ENCODE measurements at places on chromosomes 7 and 10.

- DNase-seq: no peak
Observed at GRCh38 chr7:34845666-34846361, 187.8 kb downstream of the NPSR1 start.

DNA sequence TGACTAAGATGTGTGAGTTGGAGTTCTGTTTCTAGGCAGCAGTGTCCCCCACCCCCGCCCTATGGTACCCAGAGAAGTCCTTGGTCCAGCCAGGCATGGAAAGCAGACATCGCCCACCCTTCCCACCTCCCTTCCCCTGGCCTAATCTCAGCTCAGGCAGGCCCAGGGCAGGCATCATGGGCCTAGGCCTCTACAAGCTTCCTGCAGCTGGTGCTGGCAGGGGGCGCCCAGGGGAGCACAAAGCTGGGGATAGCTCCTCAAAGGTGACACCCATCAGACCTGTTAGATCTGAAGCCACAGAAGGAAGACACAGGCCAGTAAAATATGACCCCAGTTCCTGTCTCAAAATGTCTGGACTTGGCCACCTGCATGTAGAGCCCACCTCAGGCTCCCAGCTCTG is 18.9 kb upstream of the UNC5B start:
- DNase-seq: no peak

GRCh38 chr10:63456437-63457210 is 9.2 kb downstream of the JMJD1C start:
- no peak for DNase-seq

- no peak for DNase-seq
Observed at GRCh38 chr10:123848564-123849457, 42.8 kb downstream of the CPXM2 start.

- DNase-seq: no peak
Observed at GRCh38 chr10:132938472-132939339, 3.7 kb downstream of the CFAP46 start.

DNA sequence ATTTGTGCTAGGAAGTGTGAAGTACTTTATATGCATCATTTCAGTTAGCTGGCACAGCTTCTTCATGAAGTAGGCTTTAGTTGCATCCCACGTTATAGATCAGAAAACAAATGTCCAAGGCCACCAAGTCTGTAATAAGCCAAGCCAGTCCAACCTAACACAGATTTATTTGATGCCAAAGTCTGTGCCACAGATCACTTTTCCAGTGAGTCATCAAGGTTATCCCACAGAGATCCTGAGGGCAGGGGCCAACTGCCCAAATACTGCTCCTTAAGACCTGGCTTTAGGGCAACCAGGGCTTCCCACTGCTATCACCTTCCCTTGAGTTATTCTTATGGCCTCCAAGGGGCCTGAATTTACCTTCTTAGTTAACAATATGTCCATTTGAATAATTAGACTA is 1340.4 kb downstream of the XPNPEP1 start:
- DNase-seq: no peak

DNA sequence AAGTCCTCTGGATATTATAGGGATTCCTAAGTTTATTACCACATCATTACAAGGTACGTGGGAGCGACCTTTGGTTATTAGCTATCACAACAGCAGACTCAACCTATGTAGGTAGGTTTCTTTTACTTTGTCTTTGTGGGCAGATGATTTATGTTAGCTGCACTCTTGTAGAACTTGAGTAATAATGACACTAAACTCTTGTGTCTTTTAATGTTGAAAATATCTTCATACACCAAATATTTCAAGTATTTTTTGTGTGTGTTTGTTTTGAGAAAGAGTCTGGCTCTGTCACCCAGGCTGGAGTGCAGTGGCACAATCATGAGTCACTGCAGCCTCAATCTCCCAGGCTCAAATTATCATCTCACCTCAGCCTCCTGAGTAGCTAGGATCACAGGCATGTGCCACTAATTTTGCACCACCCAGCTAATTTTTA is 19.2 kb upstream of the SUPV3L1 start:
- DNase-seq: no peak

DNA sequence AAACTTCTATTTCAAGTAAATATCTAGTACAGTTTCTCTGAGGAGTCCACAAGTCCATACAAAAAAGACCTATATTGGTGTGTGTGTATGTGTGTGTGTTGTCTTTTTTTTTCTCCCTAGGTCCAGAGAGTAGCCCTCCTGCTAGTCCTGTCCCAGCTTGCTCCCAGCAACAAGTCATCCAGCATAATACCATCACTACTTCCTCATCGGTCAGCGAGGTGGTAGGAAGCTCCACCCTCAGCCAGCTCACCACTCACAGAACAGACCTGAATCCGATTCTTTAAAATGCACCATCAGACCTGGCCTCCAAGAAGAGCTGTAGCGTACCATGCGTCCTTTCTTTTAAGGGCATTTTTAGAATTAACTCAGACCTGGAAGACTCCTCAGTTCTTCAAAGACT is 139.1 kb downstream of the TRIL start:
- no peak for DNase-seq

DNA sequence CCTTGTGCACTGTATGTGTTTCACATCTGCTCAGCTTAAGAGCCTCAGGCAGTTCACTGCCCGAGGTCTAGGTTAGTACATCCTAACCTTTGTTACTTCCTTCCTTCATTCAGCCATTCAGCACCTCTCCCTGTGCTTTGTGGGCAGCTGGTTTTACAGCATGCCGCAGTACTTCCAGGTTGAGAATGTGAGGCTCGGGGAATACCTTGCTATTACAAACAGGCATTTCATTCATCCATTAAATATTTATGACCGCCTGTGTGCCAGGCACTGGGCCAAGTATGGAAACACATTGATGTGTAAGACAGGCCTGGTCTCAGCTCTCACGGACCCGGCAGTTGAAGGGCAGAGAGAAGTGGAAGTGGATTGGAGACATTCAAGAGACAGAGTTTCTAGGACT is 82.4 kb downstream of the SHH start:
- no peak for DNase-seq

Measured in CD4-positive, alpha-beta T cell treated with Interleukin-6 at 100 ng/mL for 8 hours (primary cell).